GM04504 (cell line): ENCODE measurements at places on chromosomes 1 and 21.
A peak's percentile ranks its signal among the peaks of the same experiment; 100 is the strongest.

GRCh38 chr1:220943319-220943996 is 64.2 kb downstream of the HLX start:
- no peak for DNase-seq

- DNase-seq: no peak
These were observed 897 bp downstream of the EPHX4 start for GRCh38 chr1:92030656-92031107.

- DNase-seq: peak; percentile 78
These were observed at the start of gene UHMK1 for GRCh38 chr1:162497723-162498495. TSS of gene UHMK1 (plus strand) at chr1:162497818. CDS start at chr1:162498001, 183 bp downstream.

DNA sequence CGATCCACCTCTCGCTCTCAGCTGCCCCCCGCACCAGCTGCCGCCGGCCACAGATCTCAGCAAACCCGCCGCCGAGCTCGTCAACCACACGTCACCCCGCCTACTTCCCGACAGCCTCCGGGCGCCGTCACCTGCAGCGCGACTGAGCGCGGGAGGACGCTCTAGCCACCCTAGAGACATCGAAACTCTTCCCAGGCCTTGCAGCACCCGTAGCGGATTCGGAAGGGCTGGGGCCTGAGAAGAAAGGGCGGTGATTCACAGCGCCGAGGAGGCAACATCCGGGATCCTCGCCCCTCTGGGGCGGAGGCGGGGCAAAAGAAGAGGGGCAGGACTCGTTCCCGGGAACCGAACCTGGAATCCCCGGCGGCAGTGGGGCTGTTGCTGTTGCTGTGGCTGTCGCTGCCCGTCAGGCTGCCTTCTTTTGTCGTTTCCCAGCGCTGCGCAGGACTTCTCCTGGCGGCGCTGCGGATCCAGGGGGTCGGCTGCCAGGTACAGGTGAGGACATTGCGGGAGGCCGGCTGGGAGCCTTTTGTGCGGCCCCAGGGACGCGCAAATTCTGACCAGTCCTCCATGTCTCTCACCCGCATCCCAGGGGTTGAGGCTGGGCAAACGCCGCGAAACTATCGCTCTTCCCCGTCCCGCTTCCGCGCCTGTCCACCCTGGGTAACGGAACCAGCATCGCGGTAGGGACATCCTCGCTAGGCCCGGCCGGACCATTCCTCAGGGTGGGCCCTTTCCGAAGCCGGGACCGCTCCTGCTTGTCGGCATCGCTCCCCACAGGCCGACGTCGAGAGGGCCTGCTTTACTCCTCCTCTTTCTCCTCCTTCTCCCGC is at the start of the genes RO60 and UCHL5:
Gene RO60 (plus strand): TSS at position 331 of the 833 bp plus-strand sequence. CDS start 9,443 bp downstream, outside the sequence.
Gene UCHL5 (minus strand): TSS at position 79 of the 833 bp plus-strand sequence. CDS start 100 bp downstream, outside the sequence.
- peak; percentile 97 for DNase-seq

- no peak for DNase-seq
These were observed 153.7 kb downstream of the KCNJ6 start for GRCh38 chr21:37762606-37763005.

- DNase-seq: no peak
These were observed at the start of gene CLDN14 for GRCh38 chr21:36479415-36480402. TSS of gene CLDN14 (minus strand) at chr21:36480122. CDS start at chr21:36461695, 18,427 bp downstream.

GRCh38 chr1:241411056-241411775 is 54.2 kb upstream of the RGS7 start:
- peak; percentile 43 for DNase-seq

GRCh38 chr21:39632796-39633442 is 20.2 kb downstream of the B3GALT5 start:
- peak; percentile 24 for DNase-seq

DNA sequence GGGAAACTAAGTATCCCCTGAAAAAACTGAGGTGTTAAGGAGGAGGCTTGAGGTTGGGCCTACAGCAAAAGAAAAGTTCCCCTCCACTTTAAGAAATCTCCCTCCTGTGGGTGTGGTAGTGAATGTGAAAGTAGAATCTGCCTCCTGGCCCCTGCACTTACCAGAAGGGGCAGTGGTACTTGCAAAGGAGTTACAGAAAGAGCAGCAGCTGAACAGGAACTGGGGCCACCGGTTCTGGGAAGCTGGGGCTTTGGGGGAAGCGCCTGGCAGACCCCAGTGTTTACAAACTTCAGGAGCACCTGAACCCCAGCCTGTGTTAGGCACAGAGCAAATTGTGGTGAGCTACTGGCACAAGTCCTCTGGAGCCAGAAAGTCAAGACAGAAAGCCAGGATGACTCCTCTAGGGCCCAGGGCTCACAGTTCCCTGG is 250.2 kb upstream of the FGGY start:
- DNase-seq: no peak

GRCh38 chr1:244305776-244306341 is 145.8 kb downstream of the ADSS2 start:
- no peak for DNase-seq

DNA sequence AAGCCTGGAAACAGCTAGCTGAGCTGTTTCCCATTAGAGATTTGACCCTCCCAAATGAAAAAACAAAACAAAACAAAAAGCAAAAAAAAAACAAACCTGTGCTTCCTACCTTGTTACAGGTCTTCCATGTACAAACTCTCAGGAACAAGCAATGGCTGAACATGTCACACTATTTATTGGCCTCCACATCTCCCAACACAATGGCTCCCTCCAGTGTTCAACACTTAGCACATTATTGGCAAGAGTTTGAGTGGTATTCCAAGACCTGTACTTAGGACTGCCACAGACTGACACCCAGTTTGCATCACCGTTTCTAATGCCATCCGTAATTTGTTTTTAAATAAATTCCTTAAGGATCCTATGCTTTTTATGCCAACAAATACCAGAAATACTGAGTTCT is 195.0 kb upstream of the OLFM3 start:
- DNase-seq: no peak

- DNase-seq: no peak
These were observed 683 bp downstream of the LRRC8B start for GRCh38 chr1:89525169-89525855.

DNA sequence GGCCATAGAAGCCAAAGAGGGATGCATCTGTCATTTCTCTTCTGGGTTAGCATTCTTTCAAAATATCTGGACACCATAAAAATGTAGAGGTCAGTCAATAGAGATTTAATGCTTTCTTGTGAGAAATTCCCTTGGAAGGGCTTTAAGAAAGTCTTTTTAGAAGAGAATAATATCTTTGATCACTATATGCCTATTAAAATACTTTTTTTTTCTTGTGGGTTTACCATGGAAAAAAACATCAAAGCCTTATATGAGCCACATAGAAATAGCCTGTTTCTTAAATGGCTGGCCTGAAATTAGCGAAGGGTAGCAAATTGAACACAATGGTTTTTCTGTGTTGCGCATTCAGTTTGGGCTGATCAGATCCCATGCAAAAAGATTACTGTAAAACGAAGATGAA is 36.8 kb downstream of the BACE2 start:
- no peak for DNase-seq

- no peak for DNase-seq
These were observed 445.3 kb upstream of the LRRC7 start for GRCh38 chr1:69122373-69122772.

- no peak for DNase-seq
These were observed 97.4 kb downstream of the KCNJ15 start for GRCh38 chr21:38354231-38354630.

DNA sequence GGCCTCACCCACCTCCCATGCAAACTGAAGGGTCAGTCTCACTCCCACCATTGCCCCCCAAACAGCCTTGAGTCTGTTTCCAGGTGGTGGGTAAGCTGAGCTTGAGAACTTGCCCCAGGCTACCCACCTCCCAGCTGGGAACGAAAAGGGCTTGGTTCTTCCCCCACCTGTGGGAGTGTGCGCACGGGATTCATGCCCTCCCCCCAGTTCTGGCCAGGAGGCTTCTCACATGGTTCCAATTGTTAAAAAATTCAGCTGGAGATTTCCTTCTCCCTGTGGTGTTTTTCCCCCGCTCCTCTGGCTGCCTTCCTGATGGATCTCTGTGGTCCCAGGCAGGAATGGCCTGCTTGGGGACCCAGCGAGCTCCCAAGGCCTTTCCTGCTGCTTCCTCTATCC is 81.8 kb upstream of the C21orf91 start:
- no peak for DNase-seq

GRCh38 chr21:25970254-25970930 is 200.2 kb downstream of the APP start:
- no peak for DNase-seq

- DNase-seq: no peak
These were observed 2.3 kb downstream of the CD53 start for GRCh38 chr1:110875216-110875731.

- DNase-seq: no peak
These were observed 27.8 kb upstream of the ZNF281 start for GRCh38 chr1:200437556-200438203.

- DNase-seq: no peak
These were observed 121.6 kb upstream of the BARHL2 start for GRCh38 chr1:90838720-90839119.

- no peak for DNase-seq
These were observed 1.7 kb upstream of the TRIM67 start for GRCh38 chr1:231159963-231160761.

DNA sequence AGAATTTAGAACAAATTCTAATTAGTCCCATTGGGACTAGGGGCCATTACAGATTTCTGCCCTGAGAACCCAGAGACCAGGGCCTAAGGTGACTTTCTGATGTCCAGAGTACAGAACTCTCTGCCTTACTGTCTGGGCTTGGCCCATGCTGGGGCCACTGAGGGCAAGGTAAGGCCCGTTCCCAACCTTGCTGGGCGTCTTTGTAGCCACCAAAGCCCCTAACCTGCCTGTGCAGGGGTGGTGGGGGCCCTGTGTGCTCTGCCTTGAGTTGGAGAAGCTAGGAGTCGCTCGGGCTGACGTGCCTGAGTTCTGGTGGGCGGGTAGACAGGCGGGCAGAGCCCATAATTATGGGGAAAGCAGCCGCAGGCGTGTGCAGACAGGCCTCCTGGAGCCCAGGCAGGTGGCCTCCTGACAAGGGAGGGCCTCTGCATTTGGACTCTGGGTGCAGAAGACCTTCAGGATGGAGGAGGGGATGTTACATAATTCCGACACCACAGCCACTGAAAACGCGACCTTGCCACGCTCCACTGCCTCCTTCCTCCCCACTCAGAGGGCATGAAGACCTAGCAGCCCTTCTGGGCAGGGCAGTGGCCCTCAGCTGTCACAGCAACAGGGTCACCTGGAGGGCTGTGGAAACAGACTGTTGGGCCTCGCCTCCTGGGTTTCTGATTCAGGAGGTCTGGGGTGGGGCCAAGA is 239.9 kb upstream of the TMEM51 start:
- no peak for DNase-seq

DNA sequence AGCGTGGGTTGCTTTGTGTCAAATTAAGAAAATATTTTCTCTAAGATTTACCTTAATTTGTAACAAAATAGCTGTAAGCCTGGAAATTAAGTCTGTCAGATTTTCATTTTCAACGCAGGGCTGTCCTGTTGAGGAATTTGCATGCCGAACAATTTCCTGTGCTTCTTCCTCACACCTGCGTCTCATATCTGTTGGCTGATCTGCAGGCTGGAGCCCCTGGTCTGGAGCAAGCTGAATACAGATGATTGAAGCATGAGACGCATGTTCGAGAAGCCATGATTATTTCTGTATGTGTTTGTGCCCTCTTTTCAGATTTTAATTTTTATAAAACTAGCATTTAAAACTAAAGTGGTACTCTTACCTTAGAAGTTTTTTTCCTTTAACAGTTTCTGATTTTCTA is 9.8 kb downstream of the MIXL1 start:
- DNase-seq: no peak

GRCh38 chr1:92483610-92484471 is 2.9 kb downstream of the GFI1 start:
- no peak for DNase-seq

DNA sequence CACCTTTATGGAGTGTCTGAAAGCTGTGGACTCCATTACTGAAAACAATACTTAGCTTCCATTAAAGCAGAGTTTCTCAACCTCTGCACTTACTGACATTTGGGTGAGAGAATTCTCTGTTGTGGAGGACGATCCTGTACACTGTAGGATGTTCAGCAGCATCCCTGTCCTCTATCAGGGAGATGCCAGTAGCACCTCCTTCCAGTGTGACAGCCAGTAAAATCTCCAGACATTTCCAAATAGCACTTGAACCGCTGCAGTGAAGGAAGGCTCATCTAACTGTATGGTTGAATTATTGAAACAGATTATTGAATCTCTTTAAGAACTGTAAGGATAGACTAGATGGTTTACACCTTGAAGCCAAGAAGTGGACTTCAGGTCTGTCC is 3.1 kb downstream of the PRDM2 start:
- DNase-seq: no peak

DNA sequence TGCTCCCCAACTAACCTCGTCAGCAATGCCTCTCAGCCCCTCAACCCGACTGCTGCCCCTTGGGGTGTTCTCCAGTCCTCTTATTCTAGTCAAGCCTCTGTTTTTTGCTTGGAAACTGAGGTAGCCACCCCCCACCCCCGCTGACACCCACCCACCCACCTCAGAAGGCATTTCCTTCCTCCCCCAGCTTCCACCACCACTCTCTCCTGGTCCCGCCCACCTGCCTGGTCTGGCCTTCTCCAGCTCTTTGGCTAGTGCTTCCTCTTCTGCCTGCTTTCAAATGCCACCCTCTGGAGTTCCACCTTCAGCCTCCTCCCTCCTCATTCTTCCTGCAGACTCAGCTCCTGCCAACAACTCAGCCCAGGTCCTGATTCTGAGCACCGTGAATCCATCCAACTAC is 35.3 kb downstream of the OLFML2B start:
- DNase-seq: no peak
